ENCODE measurements at places on chromosomes 6 and 20.

GRCh38 chr6:47042275-47042791 is at the start of gene ADGRF1:
Gene ADGRF1 (minus strand): TSS chr6:47042332. CDS start chr6:47029061, 13,271 bp downstream.
- no peak for DNase-seq

- no peak for DNase-seq
Measured at GRCh38 chr6:170207586-170208181, 83.2 kb downstream of the DLL1 start.

GRCh38 chr20:42179768-42180167 is 561.6 kb upstream of the CHD6 start:
- no peak for DNase-seq

GRCh38 chr6:5634525-5634924 is 372.2 kb downstream of the NRN1 start:
- DNase-seq: no peak

- DNase-seq: no peak
Measured at GRCh38 chr6:151275566-151275965, 35.8 kb downstream of the AKAP12 start.

GRCh38 chr6:135228486-135228885 is 47.4 kb downstream of the MYB start:
- no peak for DNase-seq

GRCh38 chr20:41047279-41047974 is 18.8 kb downstream of the TOP1 start:
- no peak for DNase-seq

GRCh38 chr6:55953335-55953734 is 77.9 kb upstream of the BMP5 start:
- DNase-seq: peak; percentile 37

DNA sequence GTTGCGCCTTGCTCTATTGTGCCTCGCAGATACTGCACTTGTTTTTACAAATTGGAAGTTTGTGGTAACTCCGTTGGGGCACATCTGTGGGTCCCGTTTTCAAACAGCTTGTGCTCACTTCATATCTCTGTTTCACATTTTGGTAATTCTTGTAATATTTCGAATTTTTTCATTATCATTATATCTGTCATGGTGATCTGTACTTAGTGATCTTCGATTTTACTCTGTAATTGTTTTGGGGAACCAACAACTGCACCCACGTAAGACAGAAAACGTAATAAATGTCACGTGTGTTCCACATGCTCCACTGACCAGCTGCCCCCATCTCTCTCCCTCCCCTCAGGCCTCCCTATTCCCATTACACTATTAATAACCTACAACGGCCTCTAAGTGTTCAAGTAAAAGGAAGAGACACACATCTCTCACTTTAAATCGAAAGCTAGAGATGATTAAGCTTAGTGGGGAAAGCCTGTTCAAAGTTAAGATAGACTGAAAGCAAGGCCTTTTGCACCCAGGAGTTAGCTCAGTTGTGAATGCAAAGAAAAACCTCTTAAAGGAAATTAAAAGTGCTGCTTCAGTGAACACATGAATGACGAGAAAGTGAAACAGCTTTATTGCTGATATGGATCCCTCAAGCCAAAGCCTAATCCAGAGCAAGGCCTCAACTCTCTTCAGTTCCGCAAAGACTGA is 26.9 kb downstream of the TTLL2 start:
- no peak for DNase-seq

DNA sequence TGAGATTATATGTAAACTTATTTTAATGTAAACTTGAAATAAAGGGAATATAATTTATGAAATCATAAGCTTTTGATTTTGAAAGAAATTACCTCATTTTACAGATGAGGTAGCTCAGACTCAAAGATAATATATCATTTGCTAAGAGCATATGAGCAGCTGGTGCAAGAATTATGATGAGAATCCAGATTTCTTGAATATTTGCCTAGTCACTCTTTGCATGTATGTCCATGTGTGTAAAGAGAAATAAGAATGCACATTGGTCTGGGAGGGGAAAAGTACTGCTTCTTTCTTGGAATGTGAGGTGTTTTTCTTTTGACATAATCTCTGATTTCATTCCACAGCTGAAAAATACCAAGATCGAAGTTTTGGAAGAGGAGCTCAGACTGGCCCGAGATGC is 11.1 kb upstream of the SNRNP48 start:
- no peak for DNase-seq

GRCh38 chr6:34771727-34772126 is 14.4 kb downstream of the SNRPC start:
- no peak for DNase-seq

GRCh38 chr20:64080013-64080812 is at the start of gene OPRL1:
Gene OPRL1 (plus strand): TSS chr20:64080082. CDS start chr20:64092721, 12,639 bp downstream.
- DNase-seq: no peak

GRCh38 chr6:37006793-37007339 is 1.4 kb downstream of the FGD2 start:
- DNase-seq: no peak

DNA sequence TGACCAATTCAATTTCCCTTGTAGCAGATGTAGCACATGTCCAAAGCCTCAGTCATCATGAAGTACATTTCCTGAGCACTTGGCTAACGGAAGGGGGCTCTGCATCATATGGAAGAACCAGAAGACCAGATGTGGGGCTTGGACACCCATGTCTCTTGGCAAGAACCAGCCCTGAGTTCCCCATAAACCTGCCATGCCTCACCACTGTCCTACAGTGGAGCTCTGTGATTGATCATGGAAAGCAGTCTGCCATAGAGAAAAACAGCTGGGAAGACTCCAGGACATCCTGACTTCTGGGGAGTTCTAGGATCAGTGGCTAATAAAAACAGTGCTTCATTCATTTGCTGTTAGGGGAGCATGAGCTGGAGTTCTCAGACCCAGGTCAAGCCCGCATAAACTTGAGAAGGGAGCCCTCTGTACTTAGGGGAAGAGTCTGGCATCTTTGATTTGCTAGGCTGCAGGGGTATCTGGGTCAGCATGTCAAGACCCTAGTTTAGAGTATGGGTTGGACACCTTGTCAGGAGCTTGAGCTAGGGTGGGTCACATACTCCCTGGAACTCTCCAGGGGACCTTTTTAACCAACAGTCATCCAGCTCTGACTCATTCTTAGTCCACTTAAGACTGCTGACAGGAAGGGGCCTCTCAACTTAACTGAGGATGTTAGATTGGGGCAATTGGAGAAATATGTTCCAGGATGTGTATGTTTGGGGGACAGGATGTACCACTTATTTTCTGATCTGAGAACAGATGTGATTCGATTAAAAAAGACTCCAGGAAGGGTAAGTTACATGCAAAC is 26.3 kb upstream of the TRAM2 start:
- no peak for DNase-seq

DNA sequence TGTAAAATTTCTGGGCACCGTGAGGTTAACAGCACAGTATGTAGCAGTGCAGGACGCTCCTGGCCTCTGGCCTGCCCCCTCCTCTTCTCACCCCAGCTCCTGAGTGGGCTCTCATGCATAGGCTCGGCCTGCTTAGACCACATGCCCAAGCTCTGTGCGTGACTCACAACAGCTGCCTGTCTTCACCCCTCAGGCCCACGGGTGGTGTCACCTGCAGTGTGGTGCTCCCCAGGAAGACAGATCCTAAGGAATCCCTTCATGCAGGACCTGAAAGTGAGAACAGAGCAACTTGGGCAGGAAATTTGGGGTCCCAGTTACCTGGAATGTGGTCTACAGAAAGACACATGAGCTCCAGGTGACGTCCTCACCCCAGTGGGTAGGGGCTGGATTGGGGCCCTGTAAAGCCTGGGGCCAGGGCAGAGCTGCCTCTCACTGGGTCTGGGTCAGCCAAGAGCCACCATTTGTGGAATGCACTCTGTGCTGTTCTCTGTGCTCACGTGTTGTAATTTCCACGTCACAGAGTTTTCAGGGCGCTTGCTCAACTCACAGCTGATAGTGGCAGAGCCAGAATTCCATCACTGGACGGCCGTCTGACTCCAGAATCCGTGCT is 37.0 kb upstream of the PXDC1 start:
- no peak for DNase-seq

DNA sequence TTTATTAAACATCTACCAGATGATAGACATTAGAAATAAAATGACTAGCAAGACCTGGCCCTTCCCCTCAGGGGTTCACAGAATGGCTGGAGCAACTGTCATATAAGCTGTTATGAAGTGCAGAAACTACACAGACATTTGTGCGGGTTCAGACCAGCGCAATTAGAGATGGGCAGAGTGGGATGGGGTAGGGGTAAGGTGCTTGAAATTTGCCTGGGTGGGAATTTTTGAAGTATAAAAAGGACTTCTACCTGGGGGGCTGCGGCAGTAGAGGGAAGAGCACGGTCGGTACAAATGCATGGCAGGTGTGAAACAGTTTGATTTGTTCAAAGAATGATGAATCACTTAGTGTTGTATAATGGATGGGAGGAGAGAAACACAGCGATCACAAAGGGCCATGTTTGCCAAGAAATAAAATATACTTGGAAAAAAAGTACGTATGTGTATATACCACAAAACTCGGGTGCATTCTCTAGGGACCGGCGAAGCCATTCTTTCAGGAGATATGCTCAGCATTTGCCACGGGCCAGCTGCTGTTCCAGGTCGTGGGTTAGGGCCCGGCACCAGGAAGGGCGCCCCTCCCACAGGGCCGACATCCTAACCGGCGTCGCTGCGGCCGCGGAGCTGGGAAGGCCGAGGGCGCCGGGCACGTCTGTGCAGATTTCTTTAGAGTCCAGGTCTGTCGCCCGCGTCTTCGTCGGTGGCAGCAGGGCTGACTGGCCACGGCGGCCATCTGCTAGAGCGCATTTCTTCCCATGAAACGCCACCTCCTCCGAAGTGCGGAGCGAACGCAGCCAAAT is 809 bp upstream of the NOL7 start:
- DNase-seq: no peak

DNA sequence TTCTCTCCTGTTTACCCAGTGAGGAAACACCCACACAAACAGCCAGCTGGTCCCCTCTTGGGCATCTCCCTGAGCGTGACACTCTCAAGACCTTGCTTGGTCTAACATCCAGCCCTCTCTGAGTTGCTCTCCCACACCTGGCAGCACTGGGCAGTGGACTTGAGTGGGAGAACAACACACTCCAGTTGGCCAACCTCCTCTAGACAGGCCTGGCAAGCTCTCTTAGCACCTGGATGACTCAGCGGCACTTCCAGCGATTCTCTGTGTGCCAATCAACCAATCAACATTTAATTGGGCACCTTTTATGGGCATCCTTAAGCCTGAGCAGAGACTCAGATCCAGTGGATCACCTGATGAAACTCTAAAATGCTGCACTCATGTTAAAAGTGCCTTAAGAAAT is 76.6 kb upstream of the QKI start:
- no peak for DNase-seq

- no peak for DNase-seq
Measured at GRCh38 chr20:59104831-59105230, 58.8 kb upstream of the ZNF831 start.

DNA sequence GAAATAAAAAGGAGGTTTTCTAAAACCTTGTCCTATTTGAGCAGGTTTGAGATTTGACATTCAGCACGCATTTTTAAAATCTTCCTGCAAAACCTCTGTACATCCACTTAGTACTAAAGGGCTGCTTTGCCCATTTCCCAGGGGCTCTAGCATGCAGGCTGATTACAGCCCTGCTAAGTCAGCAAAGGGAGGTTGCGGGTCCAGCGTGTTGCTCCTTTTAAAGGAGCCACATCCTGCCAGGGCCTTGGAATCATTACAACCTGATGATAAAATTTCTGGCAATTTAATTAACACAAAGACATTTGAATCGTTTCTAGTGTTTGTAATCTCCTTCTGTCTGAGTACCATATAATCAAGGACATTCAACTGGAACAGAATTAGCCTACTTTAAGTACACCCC is 455.1 kb upstream of the CITED2 start:
- no peak for DNase-seq

GRCh38 chr6:46305833-46306232 is 135.1 kb upstream of the ENPP5 start:
- no peak for DNase-seq

Measured in midbrain (tissue), 1 donor.